Upper lobe of right lung (tissue), 1 donor: ENCODE measurements at places on chromosomes 12 and 14. TPM values are rescaled to one million over a fixed set of nuclear protein-coding genes. Genes with fewer than 3 reads are reported as not detected.

DNA sequence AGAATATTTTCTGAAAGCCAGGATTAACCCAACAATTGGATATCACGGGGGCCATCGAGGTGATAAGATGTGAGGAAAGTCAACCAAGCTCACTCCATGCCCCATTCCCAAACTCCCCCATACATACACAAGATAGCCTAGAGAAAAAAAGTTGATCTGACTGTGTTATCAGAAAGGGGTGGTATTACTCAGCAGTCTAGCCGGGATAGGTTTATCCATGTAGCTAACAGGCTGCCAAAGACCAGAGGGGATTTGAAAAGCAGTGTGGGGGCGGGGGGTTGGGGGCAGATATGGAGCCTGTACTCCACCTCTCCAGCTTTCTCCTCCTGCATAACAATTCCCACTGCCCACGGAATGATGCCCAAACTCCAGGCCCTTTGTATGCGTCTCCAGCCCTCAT is 13.2 kb upstream of the MAP1LC3B2 start:
- DNase-seq, result no peak

DNA sequence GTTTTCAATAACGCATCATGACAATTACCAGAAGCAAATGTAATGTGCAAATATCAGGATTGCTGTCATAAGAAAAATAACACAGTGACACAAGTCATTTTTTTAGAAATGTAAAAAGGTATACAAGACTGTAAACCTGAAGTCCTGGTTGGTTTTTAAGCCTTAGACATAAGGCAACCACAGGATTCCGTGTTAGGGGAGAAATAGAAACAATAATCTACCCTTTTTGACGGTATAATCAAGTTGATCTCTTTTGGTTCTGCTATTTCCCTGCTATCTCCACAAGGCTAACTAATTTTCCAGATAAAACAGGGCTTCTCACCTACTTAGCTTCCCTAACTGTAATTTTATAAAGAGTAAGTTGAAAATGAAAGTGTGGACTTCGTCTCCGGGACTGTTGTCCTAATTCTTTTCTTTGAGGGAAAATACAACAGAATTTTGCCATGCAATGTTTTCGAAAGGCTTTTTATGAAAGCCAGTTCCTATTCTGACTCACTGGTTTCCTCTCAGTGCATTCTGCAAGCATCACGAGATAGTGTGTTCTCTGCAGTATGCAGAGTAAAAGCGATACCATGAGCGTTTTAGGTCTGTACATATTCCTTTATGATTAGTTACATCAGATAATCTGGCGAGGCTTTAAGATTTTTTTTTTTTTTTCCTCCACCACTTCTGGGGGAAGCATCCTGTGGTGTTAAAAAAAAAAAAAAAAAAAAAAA is 10.6 kb downstream of the MYO1H start:
- DNase-seq, result no peak

ANO2 gene
- 36.8 TPM for total RNA-seq

DNA sequence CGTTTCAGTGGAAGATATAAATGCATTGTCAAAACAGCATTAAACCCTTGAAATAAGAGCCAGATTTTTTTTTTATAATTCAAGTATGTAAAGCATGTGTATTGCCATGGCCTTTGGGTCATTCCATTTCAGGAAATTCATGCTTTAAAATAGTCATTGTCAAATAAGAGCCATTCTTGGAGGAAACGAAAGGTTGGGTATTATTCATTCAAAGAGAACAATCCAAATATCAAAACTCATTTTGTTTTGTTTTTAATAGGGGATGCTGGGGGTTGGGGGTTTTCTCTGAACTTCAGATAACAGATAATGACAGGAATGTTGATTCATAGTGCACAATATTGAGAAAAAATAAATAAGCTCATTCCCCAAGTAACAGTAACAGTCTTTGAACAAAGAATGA is 174.4 kb upstream of the NUDT4 start:
- DNase-seq, result no peak

GRCh38 chr12:57940052-57940914 is 1.1 kb upstream of the ATP23 start:
- DNase-seq, result no peak

DNA sequence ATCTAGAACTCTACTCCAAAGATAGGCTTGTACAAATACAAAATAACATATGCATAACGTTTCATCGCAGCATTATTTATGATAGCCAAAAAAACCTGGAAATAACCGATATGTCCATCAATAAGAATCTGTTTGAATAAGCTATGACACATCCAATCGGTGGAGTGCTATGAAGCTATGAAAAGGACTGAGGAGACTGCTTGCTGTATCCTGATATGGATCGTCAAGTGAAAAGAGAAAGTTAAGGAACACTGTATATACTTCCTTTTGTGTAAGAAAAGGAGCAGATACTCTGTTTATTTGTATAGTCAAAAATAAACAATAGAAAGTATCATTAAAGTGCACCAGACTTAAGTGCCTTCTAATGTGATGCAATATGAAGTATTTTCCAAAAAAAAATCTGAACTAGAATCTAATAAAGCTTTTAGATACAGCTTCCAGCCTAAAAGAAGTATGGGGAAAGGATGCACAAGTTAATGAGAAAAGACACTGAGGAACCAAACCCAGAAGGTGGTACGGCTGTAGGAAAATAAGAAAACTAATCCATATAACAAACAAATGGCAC is 645 bp upstream of the KLHDC1 start:
- DNase-seq, result no peak

GRCh38 chr12:2287589-2287988 is 234.8 kb downstream of the CACNA1C start:
- DNase-seq, result no peak

DNA sequence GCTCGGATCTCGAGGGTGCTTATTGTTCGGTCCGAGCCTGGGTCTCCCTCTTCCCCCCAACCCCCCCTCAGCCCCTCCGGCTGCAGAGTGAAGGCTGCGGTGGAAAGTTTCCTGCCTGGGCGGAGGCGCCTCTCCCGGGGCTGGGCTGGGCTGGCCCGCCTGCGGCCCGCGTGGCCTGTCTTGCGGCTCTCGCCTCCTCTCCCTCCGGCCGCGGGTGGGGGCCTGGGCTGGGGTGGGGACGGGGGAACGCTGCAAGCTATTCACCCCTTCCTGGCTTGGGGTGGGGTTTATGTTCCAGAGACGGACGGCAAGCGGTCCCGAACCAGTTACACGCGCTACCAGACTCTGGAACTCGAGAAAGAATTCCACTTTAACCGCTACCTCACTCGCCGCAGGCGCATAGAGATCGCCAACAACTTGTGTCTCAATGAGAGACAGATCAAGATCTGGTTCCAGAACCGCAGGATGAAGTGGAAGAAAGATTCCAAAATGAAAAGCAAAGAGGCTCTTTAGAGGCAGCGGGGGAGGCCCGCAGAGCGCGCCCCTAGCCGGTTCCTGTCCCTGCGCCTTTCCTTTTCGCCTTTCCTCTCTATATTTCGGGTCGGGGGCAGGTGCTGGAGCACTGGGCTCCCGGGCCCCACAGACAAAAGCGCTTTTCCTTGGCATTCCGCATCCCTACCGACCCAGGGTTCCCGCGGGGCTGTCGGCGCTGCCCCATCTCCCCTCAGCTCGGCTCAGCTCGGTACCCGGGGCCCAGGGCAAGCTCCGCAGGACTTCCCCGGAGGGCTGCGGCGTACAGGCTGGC is 1.3 kb downstream of the HOXC5 start:
- peak; percentile 57 for DNase-seq

MAGOHB gene
- total RNA-seq, result 21.3 TPM

RAD9B gene
- total RNA-seq, result 1.8 TPM

- no peak for DNase-seq
Observed at GRCh38 chr12:107776171-107776570, 1.7 kb downstream of the ASCL4 start.

ZFYVE1 gene
- 21.6 TPM for total RNA-seq

SLC16A7 gene
- 26.0 TPM for total RNA-seq

DNA sequence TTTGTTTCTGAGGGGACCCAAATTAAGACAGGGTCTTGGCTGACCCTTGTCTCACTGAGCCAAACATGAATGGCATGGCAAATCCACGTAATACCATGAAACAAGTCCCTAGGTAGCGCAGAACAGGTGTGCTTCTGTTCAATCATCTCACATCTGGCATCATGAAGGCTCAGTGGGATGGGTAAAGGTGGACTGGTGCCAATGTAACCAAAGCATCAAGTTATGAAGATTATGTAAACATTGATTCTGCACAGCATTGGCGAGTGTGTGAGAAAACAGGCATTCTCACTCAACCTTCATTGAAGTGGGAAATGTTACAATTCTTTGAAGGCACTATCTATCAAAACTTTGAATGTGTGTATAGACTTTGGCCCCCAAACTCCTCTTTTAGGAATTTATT is 41.9 kb downstream of the PTGER2 start:
- no peak for DNase-seq

LRP6 gene
- total RNA-seq, result 55.8 TPM

GRCh38 chr12:132525833-132526455 is 36.0 kb downstream of the FBRSL1 start:
- DNase-seq, result no peak

LAG3 gene
- 1.5 TPM for total RNA-seq

DNA sequence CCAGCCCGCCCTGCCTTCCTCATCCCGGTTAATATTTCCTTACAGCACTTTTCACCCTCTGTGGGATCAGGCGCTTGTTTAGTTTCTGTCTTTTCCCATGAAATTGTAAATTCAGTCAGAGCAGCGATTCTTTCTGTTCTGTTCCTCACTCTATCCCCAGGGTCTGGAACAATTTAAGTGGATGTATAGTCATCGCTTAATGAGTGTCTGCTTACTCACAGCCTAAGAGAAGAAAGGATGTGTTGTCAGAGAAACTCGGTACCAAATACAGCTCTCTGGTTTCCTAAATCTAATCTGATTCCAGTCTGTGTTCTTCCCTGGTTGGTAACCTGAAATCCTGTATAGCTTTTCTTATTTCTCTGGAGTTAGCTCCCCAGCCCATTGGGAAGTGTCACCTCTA is 44.9 kb downstream of the FOS start:
- DNase-seq, result no peak

DNA sequence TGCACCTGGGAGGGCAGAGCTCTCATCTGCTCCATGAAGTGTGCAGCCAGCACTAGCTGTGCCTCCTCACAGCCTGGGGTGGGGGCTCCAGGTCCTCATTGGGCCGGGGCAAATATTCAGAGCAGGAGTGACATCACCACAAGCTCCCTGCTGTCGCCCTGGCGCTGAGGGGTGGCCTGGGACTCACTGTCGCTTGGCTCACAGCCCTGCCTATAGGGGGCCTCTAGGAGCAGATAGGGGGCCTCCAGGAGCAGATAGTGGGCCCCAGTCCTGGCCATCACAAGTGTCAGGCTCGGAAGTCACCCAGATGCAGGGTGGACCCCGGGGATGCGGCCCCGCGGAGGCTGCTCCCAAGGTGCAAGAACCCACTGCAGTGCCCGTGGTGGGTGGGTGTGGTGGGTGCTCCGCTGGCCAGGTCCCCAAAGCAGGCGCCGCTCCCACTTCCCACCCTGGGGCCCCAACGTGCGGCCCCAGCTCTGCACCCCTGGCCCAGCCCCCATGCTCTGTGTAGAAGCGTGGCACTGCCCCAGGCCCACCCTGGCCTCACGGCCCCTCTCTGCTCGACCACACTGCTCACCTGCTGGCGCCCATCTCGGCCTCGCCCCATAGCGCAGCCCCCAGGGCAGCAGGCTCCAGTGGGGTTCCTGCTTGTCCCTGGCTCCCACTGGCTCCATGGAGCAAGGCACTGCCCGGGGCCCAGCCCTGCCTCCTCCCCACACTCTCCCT is 18.0 kb downstream of the SYNJ2BP start:
- DNase-seq, result peak; percentile 61

- no peak for DNase-seq
Observed at GRCh38 chr14:32226056-32226455, 23.0 kb upstream of the RNU6-8 start.

- peak; percentile 76 for DNase-seq
Observed at GRCh38 chr14:92922883-92923743, at the start of gene CHGA. CHGA (plus strand) TSS chr14:92923150; CDS start chr14:92923360, 210 bp downstream.

DNA sequence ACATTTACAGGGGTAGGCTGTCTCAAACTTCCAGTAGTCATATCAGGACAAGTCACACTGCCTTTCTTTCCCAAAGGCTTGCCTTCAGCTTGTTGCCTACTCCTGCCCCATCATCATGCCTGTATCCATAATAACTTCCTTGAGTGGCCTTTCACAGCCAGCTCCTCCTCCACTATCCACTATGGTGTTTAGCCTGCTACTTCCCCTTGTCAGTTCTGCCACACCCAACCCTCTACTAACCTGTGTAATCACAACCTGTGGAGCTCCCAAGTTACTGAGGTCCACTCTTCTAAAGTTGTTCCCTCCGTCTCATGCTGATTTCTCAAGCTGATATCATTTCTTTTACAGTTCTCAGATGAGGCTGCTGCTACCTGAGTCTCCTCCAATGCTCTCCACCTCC is 159.9 kb downstream of the BMP4 start:
- no peak for DNase-seq

ALG10B gene
- 9.6 TPM for total RNA-seq

C12orf54 gene
- total RNA-seq, result not detected

GRCh38 chr14:100788942-100789341 is 37.0 kb upstream of the MEG3 start:
- DNase-seq, result no peak

DNA sequence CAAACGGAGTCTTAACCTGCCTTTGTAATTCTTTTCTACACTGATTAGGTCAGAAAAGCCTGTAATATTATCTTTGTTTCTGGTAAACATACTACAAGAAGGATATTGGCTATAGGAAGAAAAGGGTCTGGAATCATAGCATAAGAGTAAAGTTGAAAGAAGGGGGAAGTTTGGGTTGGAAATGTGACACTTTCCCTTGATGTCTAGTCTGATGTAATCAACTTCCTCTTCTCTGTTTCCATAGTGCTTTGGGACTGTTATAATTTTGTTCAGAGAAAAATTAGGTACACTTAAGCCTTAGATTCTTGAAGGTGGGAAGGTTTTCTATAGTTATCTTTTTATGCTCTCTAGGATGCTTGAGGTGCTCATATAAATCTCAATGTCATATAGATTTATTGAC is 322.2 kb downstream of the AEBP2 start:
- no peak for DNase-seq

- no peak for DNase-seq
Observed at GRCh38 chr14:24416254-24416931, 13.1 kb downstream of the CBLN3 start.

DNA sequence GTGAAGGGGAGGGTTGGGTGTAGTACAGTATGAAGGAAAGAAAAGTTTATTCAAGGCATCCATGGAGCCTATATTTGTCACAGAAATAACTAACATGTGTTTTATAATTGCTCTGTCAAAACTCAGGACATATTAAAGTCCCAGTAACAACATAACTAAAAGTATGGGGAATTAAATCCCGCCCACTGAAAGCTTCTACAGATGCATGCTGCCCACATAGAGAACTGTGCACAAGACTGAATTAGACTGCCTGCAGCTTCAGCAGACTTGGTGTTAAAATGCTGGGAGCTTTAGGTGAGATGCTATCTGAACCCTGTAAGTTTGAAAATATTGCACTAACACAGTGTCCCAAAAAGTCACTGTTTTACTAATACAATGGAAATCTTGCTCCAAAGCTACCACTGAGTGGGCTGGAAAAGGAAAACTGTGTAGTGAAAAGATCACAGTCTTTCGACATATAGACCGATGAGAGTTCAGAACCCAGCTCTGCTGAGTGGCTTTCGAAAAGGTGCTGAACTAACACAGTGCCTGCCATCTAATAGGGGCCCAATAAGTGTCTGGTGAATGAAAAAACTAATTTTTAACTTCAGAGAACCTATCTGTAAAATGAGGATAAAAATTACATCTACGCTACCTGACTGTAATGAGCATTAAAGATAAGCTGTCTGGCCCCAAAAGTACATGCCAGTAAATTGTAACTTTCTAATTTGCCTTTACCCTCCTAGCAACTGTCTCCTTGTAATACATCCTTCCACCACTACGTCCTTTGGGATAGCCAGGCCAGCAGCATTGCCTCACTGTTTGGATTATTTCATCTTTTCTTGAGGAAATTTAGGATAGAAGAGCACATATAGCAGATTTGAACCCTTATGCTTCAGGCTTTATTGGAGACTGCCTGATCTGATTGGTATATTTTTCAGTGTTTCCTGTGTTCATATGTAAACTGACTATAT is 237.6 kb downstream of the BCAT1 start:
- DNase-seq, result no peak
